Activated CD4-positive, alpha-beta T cell treated with anti-CD3 and anti-CD28 coated beads, Interleukin-2, amount 50 U/mL, for 48 hours (primary cell): ENCODE measurements at places on chromosomes 5 and 9.

DNA sequence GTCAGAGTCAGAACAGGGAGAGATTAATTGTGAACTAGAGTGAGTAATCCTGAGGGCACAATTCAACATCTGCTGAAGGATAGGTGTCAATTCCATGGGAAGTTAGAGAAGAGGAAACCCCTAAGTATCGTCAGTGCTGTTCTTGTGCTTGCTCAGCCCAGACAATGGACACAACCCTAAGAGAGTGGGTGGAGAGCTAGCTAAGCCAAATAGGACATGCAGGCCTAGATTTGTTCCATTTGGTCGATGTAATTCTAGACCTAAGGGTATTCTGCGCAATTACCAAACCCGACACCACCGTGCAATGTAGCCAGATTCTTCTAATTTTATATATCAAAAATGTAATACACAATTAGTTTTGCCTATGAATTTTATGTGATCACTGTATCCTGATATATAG is 431.6 kb downstream of the SH3GL2 start:
- no peak for DNase-seq

DNA sequence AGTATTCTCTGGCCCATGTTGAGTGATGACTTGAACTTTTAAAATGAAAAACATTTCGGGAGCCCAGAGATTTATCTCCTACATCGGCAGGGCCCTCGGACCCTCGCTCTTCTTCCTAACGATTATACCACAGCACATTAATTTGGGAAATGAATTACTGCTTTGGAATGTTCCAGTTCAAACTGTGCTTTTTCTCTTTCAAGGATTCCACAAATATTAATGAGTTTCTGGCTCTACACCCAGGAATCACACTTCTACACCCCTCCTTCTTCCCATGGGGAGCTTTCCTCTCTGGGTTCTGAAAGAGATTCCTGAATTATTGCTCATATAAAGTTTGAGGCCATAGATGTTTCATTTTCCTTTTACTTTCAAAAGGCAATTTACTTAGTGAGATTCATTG is 41.2 kb downstream of the NSG2 start:
- no peak for DNase-seq

DNA sequence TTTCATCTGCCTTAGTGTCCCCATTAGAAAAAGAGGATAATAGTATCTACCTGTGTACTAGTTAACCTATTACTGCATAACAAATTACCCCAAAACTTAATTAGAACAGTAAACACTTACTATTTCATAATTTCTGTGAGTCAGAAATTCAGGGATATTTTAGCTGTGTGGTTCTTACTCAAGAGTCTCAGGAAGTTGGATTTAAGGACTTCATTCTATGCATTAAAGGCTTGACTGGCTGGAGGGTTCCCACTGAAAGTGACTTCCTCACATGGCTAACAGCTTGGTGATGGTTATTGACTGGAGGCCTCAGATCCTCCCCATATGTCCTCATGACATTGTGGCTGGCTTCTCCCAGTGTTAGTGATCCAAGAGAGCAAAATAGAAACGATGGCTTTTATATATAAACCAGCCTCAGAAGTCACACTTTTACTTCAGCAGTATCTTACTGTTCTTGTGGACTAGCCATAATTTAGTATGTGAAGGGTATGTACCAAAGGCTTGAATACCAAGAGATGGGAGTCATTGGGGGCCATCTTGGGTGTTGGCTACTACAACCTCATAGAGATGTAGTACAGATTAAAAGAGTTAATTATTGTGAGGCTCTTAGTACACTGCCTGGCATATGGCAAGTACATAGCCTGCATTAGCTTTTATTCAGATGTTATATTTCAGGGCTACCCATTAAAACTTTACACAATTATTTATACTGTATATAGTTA is 9.9 kb downstream of the RAD23B start:
- DNase-seq, result no peak

DNA sequence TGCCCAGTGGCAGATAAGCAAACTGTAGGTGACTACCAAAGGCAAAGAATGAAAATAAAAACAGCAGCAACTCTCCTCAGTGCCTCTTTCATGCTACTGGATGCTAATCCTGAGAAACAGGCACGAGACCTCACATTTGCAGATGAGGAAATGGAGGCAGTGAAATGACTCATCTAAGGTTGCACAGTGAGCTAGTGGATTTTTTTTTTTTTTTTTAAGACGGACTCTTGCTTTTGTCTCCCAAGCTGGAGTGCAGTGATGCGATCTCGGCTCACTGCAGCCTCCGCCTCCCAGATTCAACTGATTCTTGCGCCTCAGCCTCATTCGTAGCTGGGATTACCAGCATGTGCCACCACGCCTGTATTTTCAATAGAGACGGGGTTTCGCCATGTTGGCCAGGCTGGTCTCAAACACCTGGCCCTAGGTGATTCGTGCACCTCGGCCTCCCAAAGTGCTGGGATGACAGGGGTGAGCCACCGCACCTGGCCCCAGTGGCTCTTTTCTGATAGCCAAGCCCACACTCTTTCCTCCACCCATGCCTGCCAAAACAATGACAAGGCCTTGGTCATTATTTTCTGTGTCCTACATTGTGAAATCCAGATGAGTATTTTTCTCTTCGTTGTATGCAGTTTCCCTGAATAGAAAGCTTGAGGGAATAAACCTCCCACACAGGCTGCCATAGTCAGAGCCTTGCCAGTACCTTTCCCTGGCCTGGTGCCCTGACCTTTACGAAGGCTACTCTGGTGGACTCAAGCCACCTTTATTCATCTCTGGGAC is 19.2 kb downstream of the DOCK2 start:
- peak; percentile 31 for DNase-seq

DNA sequence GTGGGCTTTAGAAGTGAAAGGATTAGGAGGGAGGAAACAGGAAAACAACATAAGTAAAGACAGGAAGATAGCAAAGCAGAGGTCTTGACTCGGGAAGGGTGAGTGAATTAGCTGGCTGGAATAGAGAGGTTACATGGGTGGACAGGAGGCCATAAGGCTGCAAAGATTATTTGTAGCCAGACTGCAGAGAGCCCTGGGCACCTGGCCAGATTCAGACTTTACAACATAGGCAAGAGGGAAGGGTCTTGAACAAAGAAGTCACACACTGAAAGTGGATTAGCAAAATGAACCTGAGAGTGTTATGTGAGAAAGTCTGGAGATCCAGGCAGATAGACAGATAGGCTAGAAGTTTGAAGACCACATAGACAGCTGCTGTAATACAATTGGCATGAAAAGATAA is 29.7 kb upstream of the CER1 start:
- DNase-seq, result no peak

GRCh38 chr9:117325110-117325731 is 89.6 kb downstream of the ASTN2 start:
- no peak for DNase-seq

- no peak for DNase-seq
These were observed 63.3 kb upstream of the GRAMD2B start for GRCh38 chr5:126359884-126360283.

DNA sequence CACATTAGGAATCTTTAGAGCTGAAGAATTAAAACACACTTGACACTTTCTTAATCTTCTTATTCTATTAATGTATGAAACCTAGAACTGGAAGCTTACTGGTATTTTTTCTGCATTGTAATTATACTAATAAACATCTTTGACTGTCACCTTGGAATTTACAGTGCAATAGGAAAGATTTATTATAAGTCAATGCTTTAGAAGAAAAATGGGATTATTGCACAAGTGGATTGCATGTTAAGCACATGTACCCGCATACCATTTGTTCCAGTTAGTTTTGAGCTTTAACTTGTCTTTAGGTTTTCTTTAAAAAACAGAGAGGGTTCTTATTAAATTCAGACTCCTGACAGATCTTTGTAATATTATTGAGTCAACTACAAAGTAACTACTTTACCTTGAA is 278.5 kb downstream of the CCDC171 start:
- DNase-seq, result no peak

- DNase-seq, result no peak
These were observed 125.9 kb downstream of the EHMT1 start for GRCh38 chr9:137744632-137745183.

DNA sequence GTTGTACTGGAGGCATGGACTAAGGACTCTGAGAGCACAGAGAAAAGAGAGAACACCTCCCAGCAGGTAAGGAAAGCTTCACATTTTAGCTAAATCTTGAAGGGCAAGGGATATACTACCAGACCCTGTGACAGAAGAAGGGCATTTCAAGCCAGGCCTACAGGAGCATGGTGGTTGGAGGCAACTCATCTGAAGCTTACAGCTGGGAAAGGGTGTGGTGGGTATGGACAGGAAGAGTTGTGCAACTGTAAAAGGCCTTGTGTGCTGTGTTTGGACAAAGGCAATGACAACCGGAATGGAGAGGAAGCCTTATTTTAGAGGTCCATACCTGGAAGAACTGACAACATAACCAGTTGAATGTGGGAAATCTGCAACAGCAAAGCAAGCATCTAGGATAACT is 31.2 kb downstream of the NIPSNAP3B start:
- no peak for DNase-seq

DNA sequence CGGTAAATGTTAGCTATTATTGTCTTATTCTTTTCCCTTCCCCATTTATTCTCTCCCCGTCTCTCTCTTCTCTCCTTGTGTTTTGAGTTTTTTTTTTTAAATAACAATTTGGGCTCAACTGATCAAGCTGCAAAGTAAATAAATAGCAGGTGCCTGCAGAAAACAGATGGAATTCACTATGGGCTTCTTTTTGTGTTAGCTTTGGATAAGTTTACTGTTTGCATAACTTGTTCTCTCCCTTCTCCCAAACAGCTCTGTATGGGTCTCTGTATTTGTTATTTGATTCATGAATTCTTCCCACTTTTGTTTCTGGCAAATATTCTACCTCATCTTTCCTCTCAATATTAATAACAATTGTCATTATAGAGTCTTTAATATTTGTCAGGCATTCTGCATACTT is 111.8 kb upstream of the ASTN2 start:
- DNase-seq, result no peak

- no peak for DNase-seq
These were observed 146.9 kb upstream of the DMRT1 start for GRCh38 chr9:694403-695154.

DNA sequence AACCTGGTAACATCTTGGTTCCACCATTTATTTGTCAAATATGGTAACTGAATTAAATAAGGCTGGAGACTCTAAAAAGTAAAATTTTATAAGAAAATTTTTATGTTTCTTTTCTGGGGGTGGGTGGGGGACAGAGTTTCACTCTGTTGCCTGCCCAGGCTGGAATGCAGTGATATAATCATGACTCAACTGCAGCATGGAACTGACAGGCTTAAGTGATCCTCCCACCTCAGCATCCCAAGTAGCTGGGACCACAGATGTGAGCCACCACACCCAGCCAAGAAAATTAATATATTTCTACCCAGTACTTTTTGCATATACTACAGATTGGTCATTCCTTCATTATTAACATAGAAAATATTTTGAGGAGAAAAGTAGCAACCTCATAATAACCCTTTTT is 216.9 kb downstream of the DEPDC1B start:
- DNase-seq, result no peak

GRCh38 chr9:128025736-128026135 is 41.4 kb downstream of the NAIF1 start:
- DNase-seq, result no peak

DNA sequence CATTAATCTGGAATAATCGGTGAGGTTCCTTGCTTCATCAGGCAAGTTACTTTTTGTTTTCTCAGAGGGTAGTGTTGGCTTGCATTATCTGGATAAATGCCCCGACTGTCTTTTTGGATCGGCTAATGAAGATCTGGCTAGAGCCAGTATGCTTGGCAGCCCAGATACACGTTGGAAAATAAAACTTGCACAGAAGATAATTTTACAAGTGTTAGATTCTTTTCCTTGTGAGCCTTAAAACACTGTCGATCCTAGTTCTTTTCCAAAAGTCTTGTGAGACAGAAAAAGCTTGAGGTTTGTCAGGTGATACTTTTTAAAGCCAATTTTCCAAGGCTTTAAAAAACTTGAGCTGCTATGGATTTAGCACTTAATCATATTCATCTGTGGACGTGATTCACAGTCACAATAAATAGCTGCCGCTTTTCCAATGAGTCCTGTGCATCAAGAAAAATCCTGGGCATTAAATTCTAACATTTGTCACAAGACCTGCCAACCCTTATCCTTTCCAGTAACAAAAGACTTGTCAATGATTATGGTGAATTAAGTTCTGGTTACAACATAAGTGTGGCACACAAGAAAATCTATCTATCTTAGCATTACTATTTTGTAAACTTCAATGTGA is 68.5 kb downstream of the PRLR start:
- DNase-seq, result no peak
